Ovary (tissue), 10 donors: ENCODE measurements at places on chromosomes 3 and 15. TPM values are rescaled to one million over a fixed set of nuclear protein-coding genes. Genes with fewer than 3 reads are reported as not detected.

GRCh38 chr3:186663361-186664118, 2.3 kb upstream of the HRG start:
- H3K27me3 ChIP-seq = no peaks in the 10 kb centered on the region
- no peak overlapping the region for H3K4me3 ChIP-seq
- no peaks in the 10 kb centered on the region for H3K4me1 ChIP-seq
- H3K36me3 ChIP-seq = no peaks in the 10 kb centered on the region
- no peak for DNase-seq

DNA sequence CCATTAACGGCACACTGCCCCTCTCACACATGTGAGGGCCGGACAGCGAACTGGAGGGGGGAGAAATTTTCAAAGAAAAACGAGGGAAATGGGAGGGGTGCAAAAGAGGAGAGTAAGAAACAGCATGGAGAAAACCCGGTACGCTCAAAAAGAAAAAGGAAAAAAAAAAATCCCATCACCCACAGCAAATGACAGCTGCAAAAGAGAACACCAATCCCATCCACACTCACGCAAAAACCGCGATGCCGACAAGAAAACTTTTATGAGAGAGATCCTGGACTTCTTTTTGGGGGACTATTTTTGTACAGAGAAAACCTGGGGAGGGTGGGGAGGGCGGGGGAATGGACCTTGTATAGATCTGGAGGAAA, 1.5 kb downstream of the SOX2 start:
- no peaks in the 10 kb centered on the region for H3K27me3 ChIP-seq
- no peaks in the 10 kb centered on the region for H3K36me3 ChIP-seq
- no peaks in the 10 kb centered on the region for H3K4me1 ChIP-seq

DNA sequence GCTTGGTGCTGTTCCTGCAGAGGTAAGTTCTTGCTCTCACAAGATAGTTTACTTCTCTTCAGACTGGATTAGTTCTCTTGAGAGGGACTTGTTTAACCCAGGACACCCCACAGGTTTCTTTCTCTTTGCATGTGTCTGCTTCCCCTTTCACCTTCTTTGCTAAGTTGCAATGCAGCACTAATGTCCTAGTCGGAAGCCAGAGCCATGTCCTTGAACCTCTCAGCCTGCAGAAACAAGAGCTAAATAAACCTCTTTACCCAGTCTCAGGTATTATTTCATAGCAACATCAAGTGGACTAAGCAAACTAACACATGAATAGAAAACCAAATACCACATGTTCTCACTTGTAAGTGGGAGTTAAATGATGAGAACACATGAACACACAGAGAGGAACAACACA, 915.2 kb downstream of the NSUN3 start:
- no peak overlapping the region for H3K4me3 ChIP-seq
- H3K27me3 ChIP-seq = no peaks in the 10 kb centered on the region
- DNase-seq = no peak

The GOLGA8G gene
- total RNA-seq = not detected

The SAMD7 gene
- total RNA-seq = not detected

The ERICH6 gene
- not detected for total RNA-seq
